EL (cell line): ENCODE measurements at places on chromosomes 12 and 14.

- no peak for DNase-seq
Observed at GRCh38 chr12:59164226-59164625, 243.9 kb upstream of the LRIG3 start.

GRCh38 chr14:105074601-105075053 is 9.4 kb upstream of the GPR132 start:
- no peak for DNase-seq

- DNase-seq: no peak
Observed at GRCh38 chr12:77932216-77932615, 101.5 kb downstream of the NAV3 start.

DNA sequence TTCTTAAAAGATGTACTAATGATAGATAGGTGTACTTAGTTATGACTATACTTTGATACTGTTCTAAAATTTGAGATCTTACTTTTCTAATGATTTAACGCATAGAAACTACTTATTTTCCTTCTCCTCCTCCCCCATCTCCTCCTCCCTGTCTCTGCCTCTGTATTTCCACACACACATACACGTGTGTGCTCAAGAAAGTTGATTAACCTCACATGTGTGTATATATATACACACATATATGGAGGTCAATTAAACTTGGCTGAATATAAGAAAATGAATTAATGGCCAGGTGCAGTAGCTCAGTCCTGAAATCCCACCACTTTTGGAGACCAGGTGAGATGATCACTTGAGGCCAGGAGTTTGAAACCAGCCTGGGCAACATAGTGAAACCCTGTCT is 362.7 kb upstream of the SYT1 start:
- DNase-seq: no peak

- no peak for DNase-seq
Observed at GRCh38 chr14:88312257-88312656, 10.8 kb downstream of the KCNK10 start.

GRCh38 chr12:54413284-54414190 is 5.5 kb downstream of the ITGA5 start:
- DNase-seq: peak; percentile 54

DNA sequence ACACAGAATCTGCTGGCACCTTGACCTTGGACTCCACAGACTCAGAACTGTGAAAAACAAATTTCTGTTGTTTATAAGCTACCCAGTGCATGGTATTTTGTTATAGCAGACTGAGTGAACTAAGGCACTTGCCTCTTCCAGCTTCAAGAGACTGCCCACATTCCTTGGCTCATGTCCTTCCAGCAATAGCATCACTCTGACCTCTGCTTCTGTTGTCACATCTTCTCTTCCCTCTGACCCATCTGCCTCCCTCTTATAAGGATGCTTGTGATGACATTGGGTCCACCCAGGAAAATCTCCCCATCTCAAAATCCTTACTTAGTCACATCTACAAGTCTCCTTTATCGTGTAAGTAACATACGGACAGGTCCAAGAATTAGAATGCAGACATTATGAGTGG is 200.4 kb downstream of the PIK3C2G start:
- peak; percentile 31 for DNase-seq

DNA sequence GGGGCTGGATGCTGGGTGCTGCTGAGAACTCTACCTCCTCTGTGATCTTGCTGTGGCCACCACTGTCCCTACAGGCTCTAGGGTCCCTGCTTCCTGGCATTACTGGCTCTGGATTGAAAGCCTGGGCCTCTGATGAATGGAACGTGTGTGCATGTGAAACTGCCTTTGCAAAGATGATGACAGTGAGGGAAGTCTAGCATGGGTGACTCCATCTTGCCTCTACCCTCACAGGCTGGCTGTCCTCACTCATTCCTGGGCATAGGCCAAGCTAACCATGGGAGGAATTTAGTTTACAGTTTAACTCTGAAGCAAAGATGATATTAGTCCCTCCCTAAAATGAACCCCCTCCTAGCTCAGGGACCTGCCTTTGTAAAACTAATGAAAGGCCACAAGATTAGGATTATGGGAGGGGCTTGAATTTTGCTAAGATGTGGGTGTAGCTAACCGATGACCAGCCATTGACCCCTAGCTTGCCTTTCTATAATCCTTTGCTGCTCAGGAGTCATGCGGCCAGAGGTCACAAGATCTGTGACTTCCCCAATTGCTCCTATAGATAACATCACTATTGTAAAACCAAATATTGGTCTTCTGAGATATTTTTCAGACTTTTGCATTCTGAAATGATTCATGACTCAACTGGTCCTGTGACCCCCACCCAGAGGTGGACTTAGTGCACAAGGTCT is 2.2 kb upstream of the C1S start:
- no peak for DNase-seq

GRCh38 chr12:68011882-68012207 is 22.6 kb downstream of the IFNG-AS1 start:
- DNase-seq: no peak

- DNase-seq: peak; percentile 36
Observed at GRCh38 chr12:79174626-79175025, 310.1 kb downstream of the SYT1 start.

- no peak for DNase-seq
Observed at GRCh38 chr12:54975875-54976274, 8.7 kb downstream of the TESPA1 start.
